ENCODE measurements at places on chromosomes 2 and 18. TPM values are rescaled to one million over a fixed set of nuclear protein-coding genes. Genes with fewer than 3 reads are reported as not detected.

DNA sequence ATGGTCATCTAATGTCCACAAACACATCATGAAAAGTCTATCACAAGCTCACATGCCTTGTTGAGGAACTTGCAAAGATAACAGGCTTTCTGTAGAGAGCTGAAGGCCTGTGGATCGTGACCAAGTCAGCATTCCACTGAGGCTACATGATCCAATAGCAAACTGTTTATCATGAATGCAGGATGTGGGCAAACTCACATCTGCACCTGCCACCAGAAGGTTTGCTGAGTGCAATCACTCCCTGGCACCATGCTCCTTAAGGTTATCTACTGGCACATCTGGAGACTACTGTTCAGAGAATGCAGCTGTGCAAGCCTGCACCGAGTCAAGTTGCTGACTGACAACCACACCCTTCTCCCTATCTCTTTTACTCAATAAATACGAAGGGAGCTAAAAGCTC lies 67.3 kb upstream of the ACAA2 start:
- H3K36me3 ChIP-seq, result no peaks in the 10 kb centered on the region
- no peaks in the 10 kb centered on the region for H3K27me3 ChIP-seq
- H3K27ac ChIP-seq, result no peak overlapping the region
- no peak overlapping the region for H3K4me3 ChIP-seq

DNA sequence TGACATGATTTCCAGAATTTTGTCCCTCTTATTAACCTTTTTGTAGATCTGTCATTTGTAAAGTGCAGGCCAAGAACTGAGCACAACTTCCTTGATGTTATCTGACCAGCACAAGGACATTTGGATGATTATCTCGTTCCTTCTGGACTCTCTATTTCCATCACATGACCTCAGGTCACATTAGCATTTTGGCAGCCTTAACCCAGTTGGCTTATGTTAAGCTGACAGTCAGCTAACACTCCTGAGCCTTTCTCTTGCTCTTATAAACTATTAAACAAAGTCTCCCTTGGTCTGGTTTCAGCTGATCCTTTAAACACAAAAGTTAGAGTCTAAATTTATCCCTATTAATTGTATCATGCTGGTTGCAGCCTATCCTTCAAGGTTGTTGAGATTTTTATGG lies 167.2 kb upstream of the RBBP8 start:
- H3K27me3 ChIP-seq, result no peaks in the 10 kb centered on the region
- H3K27ac ChIP-seq, result peak overlapping the region; percentile 58
- H3K36me3 ChIP-seq, result no peaks in the 10 kb centered on the region
- peaks cover 6% of the 10 kb centered on the region for H3K4me1 ChIP-seq

The POTEC gene
- total RNA-seq, result not detected

DNA sequence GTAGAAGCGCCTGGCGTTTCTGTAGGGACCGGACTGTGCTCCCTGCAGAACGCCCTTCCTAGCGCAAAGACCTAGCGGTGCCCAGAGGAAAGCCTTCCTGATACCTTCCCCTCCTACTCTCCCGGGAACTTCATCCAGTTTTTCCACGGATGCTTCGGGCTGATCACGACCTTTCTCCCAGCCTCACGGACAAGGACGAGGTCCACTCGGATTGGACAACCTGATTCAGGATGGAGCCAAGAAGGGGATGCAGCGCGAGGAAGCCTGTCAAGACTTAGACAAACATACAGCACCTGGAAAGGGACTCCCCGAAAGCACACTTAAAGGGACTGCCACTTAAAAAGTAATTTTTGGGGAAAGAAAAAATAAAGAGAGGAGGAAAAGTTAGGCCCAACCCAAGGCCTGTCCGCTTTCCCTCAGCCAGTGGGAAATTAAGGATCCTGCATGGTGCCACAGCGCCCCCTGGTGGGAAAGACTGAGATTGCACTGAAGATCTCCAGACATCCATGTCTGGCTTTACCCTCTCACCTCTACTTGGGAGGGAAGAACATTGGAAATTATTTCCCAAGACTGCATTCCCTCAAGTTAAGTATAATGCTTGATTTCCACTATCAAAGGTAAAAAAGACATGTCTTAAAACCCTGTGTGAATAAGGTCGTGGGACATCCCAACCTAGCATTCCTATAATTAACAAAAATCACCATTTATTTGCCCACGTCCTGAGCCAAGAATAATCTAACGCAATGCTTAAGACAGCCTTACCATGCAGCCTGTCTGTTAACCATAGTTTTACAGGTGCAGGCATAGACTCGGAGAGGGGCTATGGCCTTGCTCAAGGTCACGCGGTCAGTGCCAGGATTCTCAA lies 13.4 kb upstream of the COPS8 start:
- H3K4me1 ChIP-seq, result no peaks in the 10 kb centered on the region
- H3K4me3 ChIP-seq, result no peak overlapping the region
- no peak overlapping the region for H3K27ac ChIP-seq
- peak; percentile 84 for DNase-seq
- H3K36me3 ChIP-seq, result no peaks in the 10 kb centered on the region
